CD4-positive, alpha-beta T cell treated with Interleukin-21 for 1 hour (primary cell): ENCODE measurements at places on chromosomes 2 and 18.

DNA sequence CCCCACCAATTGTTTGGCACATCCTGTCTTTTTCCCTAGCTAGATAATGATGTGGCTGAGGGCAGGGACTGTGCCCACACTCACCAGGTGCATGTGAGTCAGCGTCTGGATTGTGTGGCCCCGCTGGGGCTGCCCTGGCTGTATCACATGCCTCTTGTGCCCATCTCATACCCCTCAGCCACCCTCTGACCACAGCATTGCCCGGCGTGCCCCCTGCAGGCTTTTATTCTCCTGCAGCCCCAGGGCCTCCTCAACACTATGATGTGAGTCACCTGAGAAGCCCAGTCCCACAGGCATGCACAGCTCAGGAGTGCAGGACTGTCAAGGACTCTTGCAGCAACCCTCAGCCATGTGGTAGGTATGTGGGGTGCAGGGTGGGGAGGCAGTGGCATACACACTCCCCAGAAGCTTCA lies 14.8 kb upstream of the STEAP3 start:
- DNase-seq: no peak

- DNase-seq: no peak
These were observed 351.3 kb upstream of the RAB12 start for GRCh38 chr18:8257851-8258434.

DNA sequence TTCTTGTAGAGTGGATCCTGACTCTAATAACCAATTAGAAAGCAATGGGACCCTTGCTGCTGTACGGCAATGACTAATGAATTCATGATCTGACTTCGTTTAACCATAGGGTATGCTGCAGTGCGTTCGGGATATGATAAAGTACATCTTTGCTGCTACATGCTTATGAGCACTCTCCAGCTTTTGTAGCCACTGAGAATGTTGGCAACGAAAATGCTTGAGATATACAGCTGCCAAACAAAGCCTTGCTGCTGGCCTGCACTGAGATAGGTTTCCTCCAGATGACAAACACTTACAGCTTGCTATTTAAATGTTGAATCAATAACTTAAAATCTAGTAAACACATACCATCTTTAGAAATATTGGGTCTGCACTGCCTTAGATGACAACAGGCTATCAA lies 372.4 kb upstream of the SLC8A1 start:
- DNase-seq: no peak

DNA sequence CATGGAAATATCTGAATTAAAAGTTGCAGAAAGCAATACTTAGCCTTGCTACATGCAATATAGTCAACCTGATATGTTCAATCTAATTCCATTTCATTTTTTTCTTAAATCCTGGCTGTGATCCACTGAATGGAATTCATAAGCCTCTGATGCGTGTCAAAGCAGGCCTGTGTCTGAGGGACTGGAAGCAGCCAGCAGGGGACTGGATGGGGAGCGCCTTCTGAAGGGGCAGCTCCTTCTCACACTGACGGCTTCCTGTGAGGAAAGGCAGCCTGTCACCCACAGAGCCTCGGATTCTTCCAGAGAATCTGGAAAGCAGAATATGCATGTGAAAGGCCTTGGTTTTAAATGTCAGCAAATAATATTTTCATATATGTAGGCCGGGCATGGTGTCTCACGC lies 73.5 kb downstream of the KCNF1 start:
- no peak for DNase-seq

DNA sequence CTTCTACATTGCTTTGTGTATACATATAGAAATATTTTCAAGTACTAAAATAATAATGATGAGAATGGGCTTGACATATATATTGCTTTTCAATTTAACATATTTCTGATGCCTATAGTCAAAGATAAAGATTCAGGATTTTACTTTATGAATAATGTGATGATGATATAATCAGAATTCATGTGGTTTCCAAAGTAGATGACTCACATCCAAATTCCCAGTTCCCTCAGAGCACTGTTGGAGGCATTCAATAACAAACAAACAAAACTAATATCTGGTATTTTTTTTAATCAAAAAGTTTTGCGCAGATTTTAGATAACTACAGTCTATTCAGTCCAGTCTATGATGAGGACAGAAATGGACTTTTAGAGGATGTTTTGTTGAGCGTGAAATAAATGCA lies 2094.5 kb upstream of the CELF4 start:
- DNase-seq: no peak

DNA sequence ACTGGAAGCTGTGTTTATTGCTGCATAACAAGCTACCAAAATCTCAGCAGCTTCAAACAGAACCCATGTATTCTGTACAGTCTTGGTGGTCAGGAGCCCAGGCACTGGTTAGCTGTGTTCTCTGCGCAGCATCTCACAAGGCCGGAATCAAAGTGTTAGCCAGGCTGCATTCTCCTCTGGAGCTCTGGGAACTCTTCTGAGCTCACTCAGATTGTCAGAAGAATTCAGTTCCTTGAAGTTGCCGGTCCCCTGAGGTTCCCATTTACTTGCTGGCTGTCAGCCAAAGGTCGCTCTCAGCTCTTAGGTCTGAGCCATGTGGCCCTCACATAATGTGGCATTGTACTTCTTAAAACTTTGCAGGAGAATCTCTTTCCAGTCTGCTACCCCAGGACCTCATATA lies 123.6 kb upstream of the SMIM21 start:
- no peak for DNase-seq

DNA sequence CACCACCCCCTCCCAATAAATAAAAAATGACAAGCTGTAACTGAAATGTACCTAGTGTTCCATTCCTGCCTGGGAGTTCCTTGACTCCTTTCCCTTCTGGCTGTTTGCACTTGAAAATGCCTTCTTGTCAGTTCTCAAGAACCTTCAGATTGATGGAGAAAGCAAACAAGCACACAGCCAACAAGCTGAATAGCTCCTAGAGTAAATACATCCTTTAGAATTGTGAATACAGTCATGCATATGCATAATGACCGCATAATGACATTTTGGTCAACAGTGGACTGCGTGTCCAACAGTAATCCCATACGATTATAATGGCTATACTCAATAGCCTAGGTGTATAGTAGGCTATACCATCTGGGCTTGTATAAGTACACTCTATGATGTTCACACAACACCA lies 97.0 kb downstream of the LYPD6 start:
- DNase-seq: no peak

DNA sequence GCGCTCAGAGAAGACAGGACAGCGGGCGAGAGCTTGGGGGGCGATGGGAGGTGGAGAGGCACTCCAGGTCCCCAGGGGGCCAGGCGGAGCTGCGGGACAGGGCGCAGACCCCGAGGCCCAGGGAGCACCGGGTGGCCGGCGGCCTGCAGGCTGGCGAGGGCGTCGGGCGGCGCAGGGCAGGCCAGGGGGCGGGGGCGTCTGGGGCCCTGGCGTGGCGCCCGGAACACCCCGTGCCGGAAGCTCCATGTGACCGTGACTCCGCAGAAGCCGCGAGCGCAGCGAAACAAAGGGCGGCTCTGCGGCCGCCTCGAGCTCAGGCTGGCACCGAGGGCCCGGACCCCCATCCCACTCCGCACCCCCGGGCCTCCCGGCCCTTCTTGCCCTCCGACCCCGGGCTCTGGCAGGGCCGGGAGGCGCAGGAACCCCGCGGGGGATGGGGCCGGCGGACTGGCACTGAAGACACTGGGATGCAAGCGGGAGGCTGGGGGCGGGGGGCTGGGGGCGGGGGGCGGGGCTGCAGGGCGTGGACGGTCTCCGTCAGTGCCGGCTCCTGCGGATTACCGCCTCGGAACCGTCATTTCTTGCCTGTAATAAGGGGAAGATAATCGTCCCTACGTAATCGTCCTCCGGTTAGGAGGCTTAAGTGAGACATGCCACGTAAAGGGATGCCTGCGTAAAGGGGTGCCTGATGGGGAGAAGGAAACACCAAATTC lies 19.1 kb downstream of the SH2D6 start:
- DNase-seq: peak; percentile 83

- no peak for DNase-seq
These were observed 160.6 kb upstream of the DOK6 start for GRCh38 chr18:69239849-69240674.

DNA sequence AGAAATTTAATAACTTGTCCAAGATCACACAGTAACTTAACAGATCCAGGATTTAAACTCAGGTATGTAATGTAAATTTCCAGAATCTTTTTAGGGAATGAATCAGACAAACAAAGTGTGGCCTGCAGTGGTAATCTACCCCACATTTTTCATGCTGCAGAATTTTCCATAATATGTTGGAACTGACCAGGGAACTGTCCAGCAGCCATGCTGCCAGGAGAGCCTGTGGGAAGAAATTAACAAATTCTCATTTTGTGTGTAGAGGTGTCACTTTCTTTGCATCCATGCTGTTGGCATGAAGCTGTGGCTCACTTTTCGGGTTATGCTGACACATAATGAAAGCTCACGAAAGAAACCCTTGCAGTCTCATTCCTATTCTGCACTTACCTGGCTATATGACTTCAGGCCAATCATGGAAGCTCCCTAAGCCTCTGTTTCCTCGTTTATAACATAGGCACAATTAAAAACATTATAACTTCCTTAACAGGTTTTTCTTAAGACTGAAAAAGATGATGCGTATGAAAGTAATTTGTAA lies 54.7 kb downstream of the CDKL4 start:
- DNase-seq: no peak

- peak; percentile 36 for DNase-seq
These were observed 27.6 kb downstream of the PAX8 start for GRCh38 chr2:113251118-113251517.

- no peak for DNase-seq
These were observed 1.2 kb upstream of the MZT2A start for GRCh38 chr2:131493199-131493968.

DNA sequence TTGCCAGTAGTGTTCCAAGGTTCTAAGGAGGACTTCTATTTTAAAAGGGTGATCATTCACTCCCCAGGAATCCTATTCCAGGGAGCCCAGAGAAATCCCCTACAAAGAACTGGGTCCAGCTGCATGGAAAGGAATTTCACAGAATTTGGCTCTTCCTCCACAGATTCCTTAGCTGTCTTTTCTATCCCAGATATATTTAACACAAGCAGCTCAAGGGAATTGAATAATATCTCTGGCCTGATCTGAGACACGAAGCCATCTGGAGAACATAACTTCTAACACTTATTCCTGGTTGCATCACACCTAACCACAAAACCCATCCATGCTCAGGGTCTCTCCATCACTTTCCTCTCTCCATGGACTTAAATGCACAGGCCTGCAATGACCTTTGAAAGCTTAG lies 306.7 kb upstream of the ACVR2A start:
- DNase-seq: no peak

DNA sequence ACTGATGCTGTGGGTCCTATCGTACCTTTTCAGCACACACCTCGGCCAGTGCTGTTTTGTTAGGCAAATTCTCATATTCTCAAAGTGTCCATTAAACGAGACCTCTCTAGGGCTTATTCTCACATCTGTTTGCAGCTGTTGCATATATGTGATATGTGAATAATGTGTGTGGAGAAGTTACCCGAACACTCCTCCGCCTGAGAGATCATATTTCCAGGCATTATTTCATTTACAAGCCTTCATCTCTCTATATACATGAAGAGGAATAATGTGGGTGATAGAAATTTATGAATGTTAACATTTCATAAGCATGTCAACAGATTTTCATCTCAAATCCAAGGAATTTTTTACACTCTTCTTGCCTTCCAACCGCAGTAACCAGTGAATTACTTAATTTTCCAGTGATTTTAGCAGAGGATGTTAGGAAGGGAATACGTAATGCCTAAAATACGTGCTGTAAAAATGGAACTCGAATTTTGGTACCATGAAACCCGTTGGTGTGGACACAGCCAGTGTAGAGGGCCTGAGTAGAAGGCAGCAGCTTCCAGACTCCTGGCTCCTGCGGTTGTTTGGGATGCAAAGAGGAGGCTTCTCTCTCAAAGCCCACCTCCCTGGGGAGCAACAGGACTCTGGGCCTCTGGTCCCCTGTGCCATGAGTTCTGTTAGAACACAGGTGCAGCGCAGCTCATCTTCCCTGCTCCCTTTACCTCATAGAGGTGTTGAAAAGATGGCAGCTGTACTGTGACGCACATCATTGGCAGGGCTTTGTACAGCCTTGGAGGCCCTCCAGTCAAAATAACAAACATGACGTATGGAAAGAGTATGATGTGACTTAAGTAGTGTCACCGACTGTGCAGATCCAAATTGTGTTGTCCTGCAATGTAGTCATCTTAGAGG lies 280.1 kb downstream of the NEDD4L start:
- no peak for DNase-seq

DNA sequence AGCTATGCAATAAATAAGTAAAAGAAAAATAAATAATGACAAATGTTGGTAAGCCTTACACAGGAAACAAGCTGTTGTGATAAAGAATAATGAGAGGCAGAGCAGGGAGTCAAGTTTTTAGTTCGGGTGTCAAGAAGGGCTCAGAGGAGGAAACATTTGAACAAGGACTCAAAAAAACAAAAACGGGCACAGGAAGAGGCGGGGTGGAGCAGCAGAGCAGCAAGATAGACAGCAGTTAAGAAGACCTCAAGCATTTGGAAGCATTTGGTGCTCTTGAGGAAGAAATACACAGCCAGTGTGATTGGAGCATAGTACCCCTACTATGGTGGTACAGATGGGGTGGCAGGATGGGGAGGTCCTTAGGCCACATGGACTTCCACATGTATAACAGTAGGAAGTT lies 2.8 kb downstream of the TMEM169 start:
- DNase-seq: peak; percentile 37

DNA sequence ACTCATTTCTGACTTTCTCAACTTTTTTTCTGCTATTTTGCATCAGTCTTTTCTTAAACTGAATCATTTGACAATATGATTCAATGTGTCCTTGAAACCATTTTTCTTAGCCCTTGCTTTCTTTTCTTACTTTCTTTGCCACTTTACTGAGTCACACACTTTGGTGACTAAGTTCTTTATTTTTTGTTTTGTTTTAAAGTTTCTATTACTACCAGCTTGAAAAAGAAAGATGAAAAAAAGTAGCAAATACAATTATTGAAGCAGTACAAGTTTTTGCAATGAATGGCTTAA lies 116.5 kb downstream of the DOCK10 start:
- no peak for DNase-seq

GRCh38 chr2:230473378-230473777 lies 57.4 kb downstream of the SP100 start:
- peak; percentile 25 for DNase-seq

DNA sequence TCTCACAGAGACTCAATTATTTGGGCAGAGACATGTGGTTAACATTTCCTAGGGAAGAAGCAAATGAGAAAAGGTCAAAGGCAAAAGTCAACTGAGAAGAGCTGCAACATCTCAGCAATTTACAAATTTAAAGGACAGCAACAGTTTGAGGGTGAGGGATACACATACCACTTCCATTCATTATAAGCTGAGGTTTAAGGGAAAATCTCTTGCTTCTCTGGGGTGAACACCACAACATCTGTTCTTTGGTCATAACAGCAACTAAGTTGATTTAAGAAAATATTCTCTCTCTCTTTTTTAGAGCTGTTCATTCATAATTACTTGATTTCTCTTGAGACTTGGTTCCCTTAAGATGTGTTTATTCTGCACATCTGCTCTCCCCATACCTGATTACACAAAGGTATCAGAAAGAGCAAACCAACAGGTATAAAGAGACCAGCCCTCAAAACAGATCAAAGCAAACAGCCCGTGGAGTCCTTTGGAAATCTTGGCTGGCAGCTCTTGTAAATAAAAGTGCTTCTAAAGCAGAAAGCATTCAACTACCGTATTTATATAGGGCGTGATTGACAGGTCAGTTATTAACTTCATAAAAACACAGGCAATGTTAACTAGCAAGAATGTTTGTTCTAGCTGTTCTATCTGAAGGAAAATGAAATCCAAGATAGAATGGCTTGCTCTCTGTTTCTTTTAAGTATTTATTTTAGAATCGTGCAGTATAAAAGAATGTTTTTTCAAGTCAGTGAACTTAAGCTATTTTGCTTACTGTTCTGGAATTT lies 132.8 kb downstream of the THADA start:
- no peak for DNase-seq
